ENCODE measurements at places on chromosomes 2 and 18.

DNA sequence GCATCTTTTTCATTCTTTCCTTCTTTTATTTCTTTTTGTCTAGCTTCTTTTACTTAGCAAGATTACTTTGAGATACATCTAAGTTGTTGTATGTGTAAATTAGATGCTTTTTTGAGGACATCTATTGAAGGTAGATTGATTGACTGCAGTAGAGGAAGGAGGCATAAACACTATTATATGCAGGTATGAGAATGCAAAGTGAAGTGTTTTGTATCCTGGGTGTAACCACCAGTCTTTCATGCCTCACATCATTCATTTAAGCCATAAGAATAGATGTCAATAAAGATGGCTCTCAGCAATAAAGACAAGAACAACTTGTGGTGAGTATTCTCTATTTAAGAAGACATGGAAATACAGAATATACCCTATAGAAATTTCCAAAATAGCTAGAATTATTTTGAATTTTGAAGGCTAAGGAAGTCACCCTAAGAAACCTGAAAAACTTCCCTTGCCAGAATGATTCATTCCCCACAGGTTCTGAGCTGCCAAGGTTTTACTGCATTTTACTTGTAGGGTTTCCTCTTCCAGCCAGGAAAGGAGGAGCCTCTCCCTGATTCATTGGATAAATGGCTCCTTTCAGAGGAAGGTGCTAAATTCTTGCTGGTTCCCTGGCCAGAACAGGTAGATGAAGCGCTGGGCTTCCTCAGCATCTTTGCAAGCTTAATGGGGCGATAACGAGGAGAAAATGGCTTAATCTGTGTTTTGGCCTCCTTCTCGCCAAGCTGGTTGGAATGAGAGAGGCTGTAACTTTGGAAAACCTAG, 279.8 kb upstream of the SLC14A2 start:
- no peak for DNase-seq

DNA sequence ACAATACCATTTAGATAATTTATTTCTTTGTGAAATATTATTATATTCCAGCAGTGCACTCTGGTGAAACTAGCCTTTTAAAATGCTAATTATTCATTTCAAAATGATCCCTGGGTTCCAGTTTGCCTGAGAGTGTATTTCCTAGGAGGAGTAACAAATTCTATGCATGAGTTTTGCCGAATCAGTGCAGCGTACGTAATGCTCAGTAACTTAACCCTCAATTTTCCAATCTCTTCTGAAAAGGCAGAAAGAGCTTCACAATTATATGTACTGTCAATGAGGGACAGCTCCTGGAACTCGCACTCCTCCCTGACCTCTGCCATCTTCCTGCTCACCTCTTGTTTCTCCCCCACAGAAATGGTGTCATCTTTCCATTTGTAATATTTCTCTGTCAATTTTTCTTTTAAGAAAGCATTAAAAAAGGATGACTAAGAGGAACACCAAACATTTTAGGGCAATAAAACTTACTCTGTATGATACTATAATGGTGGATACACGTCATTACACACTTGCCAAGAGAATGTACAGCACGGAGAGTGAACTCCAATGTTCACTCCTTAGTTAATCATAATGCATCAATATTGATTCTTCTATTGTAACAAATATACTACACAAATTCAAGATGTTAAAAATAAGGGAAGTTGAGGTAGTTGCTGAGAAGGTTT, 25.7 kb upstream of the XIRP2 start:
- DNase-seq: no peak

GRCh38 chr2:79580175-79580574, 67.3 kb downstream of the CTNNA2 start:
- DNase-seq: no peak

DNA sequence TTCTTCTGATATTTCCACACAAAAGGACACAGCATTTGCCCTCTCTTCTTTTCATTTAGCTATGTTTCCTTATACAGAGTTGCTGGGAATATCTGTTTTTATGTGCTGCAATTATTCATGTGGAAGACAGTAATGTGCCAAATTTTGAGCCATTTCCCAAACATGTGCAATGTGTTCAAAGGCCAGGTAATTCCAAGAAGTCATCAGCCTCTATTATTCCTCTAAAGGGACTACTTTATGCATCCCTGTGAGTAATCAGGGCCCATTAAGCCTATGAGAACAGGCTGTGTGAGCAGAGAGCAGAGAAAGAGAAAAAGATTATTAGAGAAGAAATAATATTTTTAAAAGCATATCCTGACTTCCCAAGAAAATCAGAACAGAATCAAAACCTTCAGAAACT, 107.6 kb upstream of the OSR1 start:
- DNase-seq: no peak

- DNase-seq: peak; percentile 32
Observed at GRCh38 chr2:55163941-55164390, 68.1 kb downstream of the CLHC1 start.

DNA sequence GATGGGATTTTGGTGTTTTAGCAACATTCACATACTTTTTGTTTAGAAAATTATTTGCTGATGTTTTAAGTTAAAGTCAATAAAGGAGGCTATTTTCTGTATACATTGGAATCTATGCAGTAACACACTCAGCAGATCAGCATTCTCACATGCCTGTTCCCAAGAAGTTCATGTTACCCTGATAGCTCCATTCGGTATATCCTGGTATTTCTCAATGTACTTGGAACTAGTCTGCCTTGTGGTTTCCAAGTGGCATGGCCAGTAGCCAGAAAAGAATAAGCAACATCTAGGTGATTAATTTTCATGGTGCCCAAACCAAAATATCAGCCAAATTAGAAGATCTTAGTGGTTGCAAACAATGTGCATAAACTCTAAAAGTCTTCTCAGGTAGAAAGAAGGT, 5.2 kb upstream of the NCAPH start:
- no peak for DNase-seq
